Muscle of leg (tissue), 16 donors: ENCODE measurements at places on chromosomes 5 and 9. TPM values are rescaled to one million over a fixed set of nuclear protein-coding genes. Genes with fewer than 3 reads are reported as not detected.

The ROR2 gene
- 5.2 TPM for total RNA-seq

The ZNF883 gene
- total RNA-seq, result 4.6 TPM

The WDR38 gene
- total RNA-seq, result 0.04 TPM

The GABRG2 gene
- total RNA-seq, result not detected

The ZNF346 gene
- total RNA-seq, result 16.4 TPM

The EPB41L4A gene
- 7.4 TPM for total RNA-seq

The PDGFRB gene
- total RNA-seq, result 109 TPM

The ANGPTL2 gene
- total RNA-seq, result 75.6 TPM

The ENHO gene
- 3.4 TPM for total RNA-seq

The OR1J2 gene
- not detected for total RNA-seq
